Naive thymus-derived CD4-positive, alpha-beta T cell (primary cell): ENCODE measurements at places on chromosomes 6 and 20. TPM values are rescaled to one million over a fixed set of nuclear protein-coding genes. Genes with fewer than 3 reads are reported as not detected.

The KCNQ5 gene
- 4.6 TPM for polyA plus RNA-seq

GRCh38 chr6:121549736-121550135 lies 114.3 kb downstream of the GJA1 start:
- DNase-seq: no peak
- no peak overlapping the region for H3K4me3 ChIP-seq
- no peaks in the 10 kb centered on the region for H3K4me1 ChIP-seq
- H3K27ac ChIP-seq: no peak overlapping the region

The TSPO2 gene
- polyA plus RNA-seq: not detected

The ERVFRD-1 gene
- polyA plus RNA-seq: 0.33 TPM

The ECT2L gene
- 0.15 TPM for polyA plus RNA-seq

The DDX43 gene
- 0.38 TPM for polyA plus RNA-seq
